ENCODE measurements at places on chromosomes 1 and 21.

- no peak for DNase-seq
Observed at GRCh38 chr1:27973771-27974416, 14.1 kb downstream of the XKR8 start.

DNA sequence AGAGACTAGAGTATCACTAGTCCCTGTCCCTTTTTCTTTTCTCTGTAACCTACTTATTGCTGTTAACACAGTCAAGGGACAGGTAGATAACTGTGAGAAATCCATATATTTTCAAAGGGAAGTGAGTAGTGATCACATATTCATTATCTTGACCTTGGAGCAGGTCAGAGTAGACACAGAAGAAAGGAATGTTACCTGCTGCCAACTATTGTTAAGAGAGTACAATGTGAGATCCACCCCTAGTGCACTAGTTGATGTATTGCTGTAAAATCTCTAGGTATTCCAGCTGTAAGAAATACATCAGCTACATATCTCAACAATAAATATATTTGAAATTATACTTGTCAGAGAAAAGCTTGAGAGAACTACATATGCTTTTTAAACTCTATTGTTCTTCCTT lies 68.7 kb upstream of the ADGRL2 start:
- no peak for DNase-seq

GRCh38 chr1:220294846-220295301 lies 22.6 kb upstream of the RAB3GAP2 start:
- DNase-seq = no peak

GRCh38 chr1:207283421-207283820 lies 38.1 kb upstream of the CD55 start:
- no peak for DNase-seq

GRCh38 chr1:214952648-214953047 lies 129.9 kb upstream of the KCNK2 start:
- DNase-seq = no peak

DNA sequence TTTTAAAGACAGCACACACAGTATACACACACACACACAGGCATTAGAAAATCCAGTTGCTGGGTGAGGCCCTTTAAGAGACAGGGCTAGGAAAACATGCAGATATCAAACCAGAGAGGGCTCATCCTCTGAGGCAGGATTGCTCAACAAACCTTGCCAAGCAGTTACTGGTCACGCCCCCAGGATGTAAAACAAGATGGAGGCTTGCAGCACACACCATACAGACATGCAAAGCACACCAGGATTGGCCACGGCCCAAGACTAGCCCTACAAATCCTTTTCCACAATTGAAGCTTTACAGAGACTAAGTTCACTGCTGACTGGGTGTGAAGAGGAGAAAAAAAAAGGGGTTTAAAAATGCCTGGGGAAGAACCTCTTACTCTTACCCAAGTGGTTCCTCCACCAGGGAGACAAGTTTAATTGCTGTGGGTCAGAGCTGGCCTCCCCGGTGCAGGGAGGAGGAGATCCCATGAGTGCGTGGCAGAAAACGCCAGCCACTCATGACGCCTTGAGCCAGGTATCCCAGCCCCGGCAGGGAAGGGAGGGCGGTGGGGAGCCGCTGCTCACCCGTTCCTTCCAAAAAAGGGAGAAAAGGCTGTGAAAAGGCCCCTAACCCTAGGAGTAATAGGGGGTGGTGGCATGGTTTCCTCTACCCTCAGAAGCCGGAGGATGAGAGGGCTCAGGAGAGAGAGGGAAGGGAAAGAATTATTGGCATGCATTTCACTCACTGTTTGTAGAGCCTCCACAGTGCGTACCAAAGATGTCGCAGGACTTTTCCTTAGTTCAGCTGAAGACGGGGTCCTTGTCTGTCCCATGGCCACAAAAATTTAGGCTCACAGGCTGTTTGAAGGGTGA lies 594.6 kb upstream of the ZP4 start:
- peak; percentile 6 for DNase-seq

DNA sequence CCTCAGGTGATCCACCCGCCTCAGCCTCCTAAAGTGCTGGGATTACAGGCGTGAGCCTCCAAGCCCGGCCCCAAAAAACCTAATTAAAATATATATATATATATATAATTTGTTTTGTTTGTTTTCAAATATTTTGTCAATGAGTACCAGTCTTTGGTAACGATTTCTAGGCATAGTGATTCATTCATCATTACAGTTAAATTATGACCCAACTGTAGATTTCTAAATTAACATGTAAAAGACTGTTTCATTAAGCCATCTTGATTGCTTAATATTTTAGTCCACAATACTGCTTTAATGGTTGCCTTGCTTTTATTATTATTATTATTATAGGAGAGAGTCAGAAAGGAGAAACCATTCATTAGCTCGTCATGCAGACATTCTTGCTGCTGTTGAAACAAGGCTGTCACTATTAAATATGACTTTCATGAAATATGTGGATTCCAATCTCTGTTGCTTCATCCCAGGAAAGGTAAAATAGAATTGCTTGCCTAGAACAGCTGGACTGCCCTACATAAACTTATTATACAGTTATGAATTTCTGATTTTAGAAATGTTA lies 19.9 kb downstream of the FBXO28 start:
- DNase-seq = no peak

- DNase-seq = no peak
Observed at GRCh38 chr1:176043537-176043936, 163.5 kb downstream of the COP1 start.

DNA sequence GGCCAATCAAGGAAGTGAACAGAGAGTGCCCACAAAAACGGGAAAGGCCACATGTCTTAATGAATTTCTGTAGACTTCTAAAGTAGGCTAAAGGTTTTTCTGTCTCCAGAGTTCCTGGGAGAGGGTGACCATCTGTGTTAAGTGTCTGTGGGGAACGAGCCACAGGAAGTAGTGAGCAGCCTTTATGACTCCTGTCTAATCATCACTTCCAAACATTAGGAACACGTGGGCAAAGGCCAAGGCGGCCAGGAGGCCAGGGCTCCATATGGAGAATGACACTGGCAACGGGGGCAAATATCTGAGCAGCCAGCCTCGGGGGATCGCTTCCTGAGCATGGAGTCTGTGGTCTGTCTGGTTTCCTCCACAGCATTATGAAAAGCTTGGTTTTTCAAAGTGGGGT lies 7.1 kb downstream of the FAM89A start:
- no peak for DNase-seq

GRCh38 chr1:917466-918091 lies 6.1 kb upstream of the SAMD11 start:
- no peak for DNase-seq

- no peak for DNase-seq
Observed at GRCh38 chr1:207603777-207604176, 41.2 kb upstream of the CR1L start.

GRCh38 chr1:23568608-23569383 lies 9.5 kb upstream of the ID3 start:
- DNase-seq = peak; percentile 31

DNA sequence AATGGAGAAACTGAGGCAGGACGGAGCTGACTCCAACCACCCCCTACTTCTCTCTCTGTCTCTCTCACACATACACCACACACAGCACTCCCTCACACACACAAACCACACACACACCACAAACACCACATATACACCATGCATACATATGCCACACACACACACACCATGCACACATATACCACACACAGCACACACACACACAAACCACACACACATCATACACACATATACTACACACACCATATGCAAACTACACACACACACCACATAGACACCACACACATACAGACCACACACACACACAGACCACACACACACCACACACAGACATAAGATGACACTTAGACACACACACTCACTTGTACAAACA lies 94.3 kb downstream of the RIPK4 start:
- DNase-seq = no peak

- no peak for DNase-seq
Observed at GRCh38 chr1:33269621-33270020, 13.3 kb downstream of the ZNF362 start.

DNA sequence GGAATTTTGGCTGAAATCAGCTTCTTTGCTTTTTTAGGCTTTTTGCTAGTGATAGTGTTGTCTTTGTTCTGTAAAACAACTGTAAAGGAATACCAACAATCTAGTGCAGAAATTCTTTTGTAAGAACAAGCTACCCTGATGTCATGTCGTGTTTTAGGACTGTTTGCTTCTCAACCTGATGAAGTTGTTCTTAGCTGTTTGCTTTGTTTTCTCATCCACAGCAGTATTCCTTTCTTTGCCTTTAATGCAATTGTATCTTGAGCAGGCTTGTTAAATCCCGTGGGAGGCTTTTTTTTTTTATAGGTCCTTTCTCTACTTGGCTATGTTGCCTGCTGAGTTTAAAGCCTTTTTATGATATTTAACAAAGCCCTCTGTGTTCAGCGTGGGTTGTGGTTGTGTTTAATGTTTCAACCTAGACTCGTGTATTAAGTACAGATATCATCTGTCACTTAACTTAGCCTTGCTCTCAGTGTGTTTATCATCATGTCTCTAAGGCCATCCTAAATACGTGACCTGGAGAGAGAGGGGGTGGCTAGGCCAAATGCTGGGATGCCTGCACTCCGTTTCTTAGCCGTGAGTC lies 31.6 kb downstream of the ADARB1 start:
- DNase-seq = no peak

GRCh38 chr1:156458181-156458503 lies 42.4 kb downstream of the MEF2D start:
- DNase-seq = no peak

- no peak for DNase-seq
Observed at GRCh38 chr21:38487901-38488639, 10.2 kb downstream of the ERG start.

GRCh38 chr1:241521718-241522117 lies 2.2 kb upstream of the FH start:
- no peak for DNase-seq

GRCh38 chr1:26828411-26828991 lies 2.0 kb downstream of the ZDHHC18 start:
- peak; percentile 35 for DNase-seq

DNA sequence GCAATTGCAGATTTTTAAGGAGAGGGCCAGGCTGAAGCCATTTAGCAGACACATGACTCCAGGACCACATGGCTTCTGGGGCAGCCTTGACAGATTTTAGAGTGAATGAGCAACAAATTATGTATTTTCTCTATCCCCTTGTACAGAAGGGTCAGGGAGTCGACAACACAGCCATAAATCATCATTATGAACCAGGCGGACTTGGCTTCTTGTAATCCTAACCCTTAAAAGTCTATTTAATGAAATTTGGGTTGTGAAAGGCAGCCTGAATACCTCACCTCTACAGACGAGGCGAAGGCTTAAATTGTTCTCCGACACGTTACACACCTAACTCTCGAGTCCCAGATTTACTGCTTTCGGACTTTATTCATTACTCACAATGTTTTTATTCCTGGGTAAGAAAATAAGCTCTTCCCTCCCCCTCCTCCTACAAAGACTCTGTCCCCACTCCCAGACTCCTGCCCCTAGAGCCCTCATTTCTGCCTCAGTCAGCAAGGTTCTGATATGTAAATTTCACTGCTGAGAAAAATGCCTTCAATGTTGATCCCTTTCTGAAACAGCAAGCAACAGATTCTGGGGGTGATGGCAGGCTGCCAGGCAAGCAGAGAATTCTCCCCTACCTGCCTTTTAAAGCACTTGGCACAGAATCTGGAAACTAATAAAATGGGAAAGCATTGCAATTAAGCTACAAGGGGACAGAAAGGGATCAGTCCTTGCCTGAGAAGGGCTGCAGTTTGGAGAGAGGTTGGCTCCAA lies 51.6 kb downstream of the PLPP3 start:
- DNase-seq = no peak

DNA sequence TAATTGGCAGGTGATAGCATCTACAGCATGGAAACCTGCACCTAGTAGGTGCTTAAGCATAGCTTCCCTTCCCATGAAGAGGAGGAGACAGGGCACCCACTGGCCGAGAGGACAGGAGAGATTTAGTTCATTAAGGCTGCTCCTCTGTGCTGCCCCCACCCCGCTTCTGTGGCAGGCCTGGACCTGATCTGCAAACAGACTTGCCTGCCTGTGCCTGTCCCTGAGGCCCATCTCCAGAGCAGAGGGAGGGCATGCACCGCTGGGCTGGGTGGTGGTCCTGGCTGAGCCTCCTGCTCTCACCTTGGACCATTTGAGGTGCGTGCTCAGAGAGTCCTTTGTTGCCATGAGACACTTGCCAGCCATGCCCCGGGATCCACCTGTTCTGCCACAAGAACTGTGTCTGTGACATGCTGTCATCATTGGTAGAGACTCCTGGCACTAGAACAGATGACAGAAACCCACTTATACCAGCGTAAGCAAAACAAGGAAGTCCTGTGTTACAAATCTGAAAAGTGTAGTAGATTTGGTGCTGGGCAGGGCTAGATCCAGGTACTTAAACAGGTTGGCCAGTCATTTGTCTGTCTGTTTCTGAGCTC lies 55.6 kb downstream of the PTPRF start:
- DNase-seq = no peak

GRCh38 chr21:44618909-44619308 lies 7.0 kb downstream of the KRTAP10-8 start:
- DNase-seq = no peak

GRCh38 chr1:33460947-33461629 lies 11.4 kb upstream of the ZSCAN20 start:
- peak; percentile 22 for DNase-seq

- DNase-seq = no peak
Observed at GRCh38 chr21:42164818-42165217, 54.1 kb upstream of the ABCG1 start.

Data from OCI-M1 (cell line).